ENCODE measurements at places on chromosomes 7 and 10. TPM values are rescaled to one million over a fixed set of nuclear protein-coding genes. Genes with fewer than 3 reads are reported as not detected.

DNA sequence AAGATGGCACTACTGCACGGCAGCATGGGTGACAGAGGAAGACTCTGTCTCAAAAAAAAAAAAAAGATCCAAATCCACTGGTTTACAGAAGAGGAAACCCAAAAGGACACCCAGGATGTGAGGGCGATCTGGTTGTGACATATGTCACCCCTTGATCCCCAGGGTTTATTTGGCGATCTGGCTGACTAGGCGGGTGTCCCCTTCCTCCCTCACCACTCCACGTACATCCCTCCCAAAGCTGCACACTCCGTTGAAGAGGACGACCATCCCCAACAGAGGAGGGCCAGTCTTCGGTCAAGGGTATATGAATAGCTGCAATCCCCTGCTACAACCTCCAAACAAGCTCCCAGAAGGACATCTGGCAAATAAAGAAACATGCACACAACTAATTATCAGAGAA is 111.6 kb downstream of the HTR5A start:
- no peak for DNase-seq

GRCh38 chr7:93060865-93061264 is 56.9 kb downstream of the SAMD9 start:
- no peak for DNase-seq

LRIT1 gene
- not detected for total RNA-seq

- DNase-seq, result no peak
Measured at GRCh38 chr7:116630932-116631671, 40.9 kb upstream of the MET start.

C10orf90 gene
- not detected for total RNA-seq

GRCh38 chr10:133258818-133259601 is 17.7 kb downstream of the ADAM8 start:
- DNase-seq, result peak; percentile 91

GRCh38 chr7:106866298-106867281 is 1.5 kb downstream of the PIK3CG start:
- DNase-seq, result no peak
